ENCODE measurements at places on chromosomes 4 and X. TPM values are rescaled to one million over a fixed set of nuclear protein-coding genes. Genes with fewer than 3 reads are reported as not detected.
A peak's percentile ranks its signal among the peaks of the same experiment; 100 is the strongest.

DNA sequence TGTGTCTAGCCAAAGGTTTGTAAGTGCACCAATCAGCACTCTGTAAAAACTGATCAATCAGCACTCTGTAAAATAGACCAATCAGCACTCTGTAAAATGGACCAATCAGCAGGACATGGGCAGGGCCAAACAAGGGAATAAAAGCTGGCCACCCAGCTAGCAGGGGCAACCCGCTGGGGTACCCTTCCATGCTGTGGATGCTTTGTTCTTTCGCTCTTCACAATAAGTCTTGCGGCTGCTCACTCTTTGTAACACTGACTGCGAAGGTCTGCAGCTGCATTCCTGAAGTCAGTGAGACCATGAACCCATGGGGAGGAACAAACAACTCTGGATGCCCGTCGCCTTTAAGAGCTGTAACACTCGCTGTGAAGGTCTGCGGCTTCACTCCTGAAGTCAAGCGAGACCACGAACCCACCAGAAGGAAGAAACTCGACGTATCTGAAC lies 14.3 kb downstream of the HNRNPDL start:
- H3K4me1 ChIP-seq = no peaks in the 10 kb centered on the region
- DNase-seq = no peak
- no peak overlapping the region for H3K27ac ChIP-seq
- H3K27me3 ChIP-seq = no peaks in the 10 kb centered on the region
- no peaks in the 10 kb centered on the region for H3K36me3 ChIP-seq

GRCh38 chr4:112861691-112862674 lies 187.5 kb upstream of the ANK2 start:
- no peak overlapping the region for H3K4me3 ChIP-seq
- no peaks in the 10 kb centered on the region for H3K27me3 ChIP-seq
- no peak for DNase-seq
- H3K4me1 ChIP-seq = peaks cover 3% of the 10 kb centered on the region

- H3K36me3 ChIP-seq = no peaks in the 10 kb centered on the region
- H3K4me1 ChIP-seq = peaks cover 40% of the 10 kb centered on the region
- H3K4me3 ChIP-seq = no peak overlapping the region
- no peaks in the 10 kb centered on the region for H3K27me3 ChIP-seq
Observed at GRCh38 chr4:159298502-159298901, 195.6 kb downstream of the RAPGEF2 start.

GRCh38 chr4:61201561-61201960 lies 1.4 kb downstream of the ADGRL3 start:
- H3K36me3 ChIP-seq = peaks cover 18% of the 10 kb centered on the region
- H3K4me1 ChIP-seq = no peaks in the 10 kb centered on the region
- H3K4me3 ChIP-seq = peak overlapping the region; percentile 90
- DNase-seq = peak; percentile 1
- peaks cover 56% of the 10 kb centered on the region for H3K27me3 ChIP-seq

- no peaks in the 10 kb centered on the region for H3K27me3 ChIP-seq
- H3K4me1 ChIP-seq = peaks cover 21% of the 10 kb centered on the region
- DNase-seq = no peak
- no peak overlapping the region for H3K27ac ChIP-seq
- H3K36me3 ChIP-seq = peaks cover 4% of the 10 kb centered on the region
- no peak overlapping the region for H3K4me3 ChIP-seq
Observed at GRCh38 chr4:185875316-185875907, 63.4 kb upstream of the SORBS2 start.

DNA sequence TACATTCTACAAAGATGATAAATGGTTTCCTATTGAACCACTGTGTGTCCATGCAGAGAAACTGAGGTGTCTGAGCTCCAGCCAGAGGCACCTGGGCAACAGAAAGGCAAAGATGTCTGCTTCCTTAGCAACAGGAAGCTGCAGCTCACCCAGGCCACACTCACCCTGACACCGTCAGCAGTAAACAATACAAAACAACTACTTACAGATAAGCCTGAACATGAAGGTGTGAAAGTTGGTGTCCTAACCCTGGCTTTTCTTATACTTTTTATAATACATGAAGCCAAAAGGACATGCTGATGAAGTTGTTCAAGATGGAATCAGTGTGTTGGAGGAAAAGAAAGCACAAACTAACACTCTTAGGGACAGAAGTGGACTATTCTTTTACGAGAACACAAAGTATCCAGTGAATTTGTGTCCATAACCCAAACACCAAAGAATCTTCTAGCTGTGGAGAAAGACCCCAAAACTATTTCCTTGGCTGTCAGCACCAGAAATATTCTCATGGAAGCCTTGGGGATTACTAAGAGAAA lies 117.3 kb downstream of the SYNPO2 start:
- H3K4me1 ChIP-seq = no peaks in the 10 kb centered on the region
- no peak overlapping the region for H3K4me3 ChIP-seq
- H3K27me3 ChIP-seq = no peaks in the 10 kb centered on the region
- no peak for DNase-seq

GRCh38 chr4:88967883-88968331 lies 89.1 kb downstream of the FAM13A start:
- peak overlapping the region; percentile 64 for H3K27ac ChIP-seq
- no peaks in the 10 kb centered on the region for H3K36me3 ChIP-seq
- H3K4me1 ChIP-seq = peaks cover 28% of the 10 kb centered on the region
- no peak overlapping the region for H3K4me3 ChIP-seq
- peak; percentile 8 for DNase-seq

- H3K4me1 ChIP-seq = peaks cover 8% of the 10 kb centered on the region
- H3K27ac ChIP-seq = no peak overlapping the region
- H3K4me3 ChIP-seq = no peak overlapping the region
Observed at GRCh38 chrX:2463973-2464676, 36.7 kb downstream of the DHRSX start.

Gene SMARCAD1
- total RNA-seq = 15.8 TPM

Gene SLC10A4
- 0.61 TPM for total RNA-seq

Gene ELF4
- total RNA-seq = 24.2 TPM

Gene KLHL4
- total RNA-seq = not detected
